GM23248 (cell line): ENCODE measurements at places on chromosomes 11 and 22. TPM values are rescaled to one million over a fixed set of nuclear protein-coding genes. Genes with fewer than 3 reads are reported as not detected.

OR52I1 gene
- not detected in 2 replicates for polyA plus RNA-seq

SLN gene
- polyA plus RNA-seq, result not detected in 2 replicates

PDE2A gene
- 0.29 and 1.0 TPM in 2 replicates for polyA plus RNA-seq

MED19 gene
- polyA plus RNA-seq, result 37.1 and 39.6 TPM in 2 replicates

C11orf97 gene
- polyA plus RNA-seq, result not detected in 2 replicates

CYP2D6 gene
- polyA plus RNA-seq, result 0.15 and 0.16 TPM in 2 replicates

ACCS gene
- 10.3 and 13.7 TPM in 2 replicates for polyA plus RNA-seq

GCAT gene
- 31.5 and 35.9 TPM in 2 replicates for polyA plus RNA-seq

DNA sequence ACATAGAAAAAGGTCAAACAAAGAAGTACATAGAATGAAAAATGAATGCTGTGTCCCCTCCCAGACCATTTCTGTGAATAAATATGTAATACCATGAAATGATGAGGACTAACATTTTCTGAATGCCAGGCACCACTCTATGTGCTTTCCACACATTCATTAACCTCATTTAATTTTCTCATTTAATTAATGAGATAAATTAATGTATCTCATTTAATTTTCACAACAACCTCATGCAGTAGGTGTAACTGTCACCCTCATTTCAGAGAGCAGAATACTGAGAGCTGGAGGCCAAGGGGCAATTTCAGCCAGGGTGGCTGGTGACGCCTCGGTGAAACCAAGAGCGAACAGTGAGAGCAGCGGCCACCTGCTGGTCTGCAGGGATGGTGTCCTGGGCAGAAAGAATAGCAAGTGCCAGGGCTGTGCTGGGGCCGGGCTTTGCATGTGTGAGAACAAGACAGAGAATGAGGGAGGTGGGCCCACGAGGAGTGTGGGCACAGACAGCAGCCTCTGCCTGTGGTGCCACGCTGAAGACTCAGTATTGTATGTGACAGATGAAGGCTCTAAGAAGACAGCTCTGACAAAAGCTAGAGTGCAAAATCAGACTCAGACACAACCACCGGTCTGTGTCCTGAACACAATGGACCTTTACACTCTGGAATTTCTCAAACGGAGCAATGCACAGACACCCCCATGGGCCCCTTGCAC lies 1.8 kb upstream of the SERPIND1 start:
- DNase-seq, result no peak

DNA sequence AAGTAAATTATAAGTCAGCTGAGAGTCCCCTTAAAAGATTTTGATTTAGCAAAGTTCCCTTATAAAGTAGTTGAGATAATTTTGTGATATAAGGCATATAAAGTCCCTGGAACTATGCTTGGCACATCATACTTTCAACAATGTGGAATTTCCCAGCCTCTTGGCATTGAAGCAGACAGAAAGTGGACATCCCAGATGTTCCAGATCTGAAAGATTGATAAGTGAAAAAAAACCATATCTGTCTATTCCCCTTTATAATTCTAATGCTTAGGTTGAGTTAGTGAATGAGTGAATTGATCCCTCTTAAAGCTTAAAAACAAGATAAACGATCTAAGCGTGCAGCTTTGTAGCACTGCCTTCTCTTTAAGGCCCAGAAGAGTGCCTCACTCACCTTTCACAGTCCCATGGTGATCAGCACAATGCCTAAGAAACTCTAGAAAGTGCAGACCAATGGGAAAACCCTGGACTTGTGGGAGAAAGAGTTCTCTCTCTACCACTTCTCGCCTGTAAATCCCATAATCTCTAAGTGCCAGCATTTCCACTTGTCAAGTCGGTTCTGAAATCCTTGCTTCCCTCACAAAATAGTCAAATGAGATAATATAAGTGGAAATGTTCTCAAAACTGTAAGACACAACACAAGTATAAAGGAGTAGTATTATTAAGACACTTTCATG lies 17.8 kb downstream of the FIBIN start:
- no peak for DNase-seq

DNA sequence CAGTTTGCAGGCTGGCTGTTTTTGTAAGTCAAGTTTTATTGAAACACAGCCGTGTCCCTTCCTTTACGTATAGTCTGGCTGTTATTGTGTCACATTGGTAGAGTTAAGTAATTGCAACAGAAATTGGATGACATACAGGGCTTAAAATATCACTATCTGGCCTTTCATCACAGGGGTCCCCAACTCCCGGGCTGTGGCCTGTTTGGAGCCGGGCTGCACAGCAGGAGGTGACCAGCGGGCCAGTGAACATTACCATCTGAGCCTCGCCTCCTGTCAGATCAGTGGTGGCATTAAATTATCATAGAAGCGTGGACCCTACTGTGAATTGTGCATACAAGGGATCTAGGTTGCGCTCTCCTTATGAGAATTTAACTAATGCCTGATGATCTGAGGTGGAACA lies 31.7 kb downstream of the EXT2 start:
- DNase-seq, result no peak

DNA sequence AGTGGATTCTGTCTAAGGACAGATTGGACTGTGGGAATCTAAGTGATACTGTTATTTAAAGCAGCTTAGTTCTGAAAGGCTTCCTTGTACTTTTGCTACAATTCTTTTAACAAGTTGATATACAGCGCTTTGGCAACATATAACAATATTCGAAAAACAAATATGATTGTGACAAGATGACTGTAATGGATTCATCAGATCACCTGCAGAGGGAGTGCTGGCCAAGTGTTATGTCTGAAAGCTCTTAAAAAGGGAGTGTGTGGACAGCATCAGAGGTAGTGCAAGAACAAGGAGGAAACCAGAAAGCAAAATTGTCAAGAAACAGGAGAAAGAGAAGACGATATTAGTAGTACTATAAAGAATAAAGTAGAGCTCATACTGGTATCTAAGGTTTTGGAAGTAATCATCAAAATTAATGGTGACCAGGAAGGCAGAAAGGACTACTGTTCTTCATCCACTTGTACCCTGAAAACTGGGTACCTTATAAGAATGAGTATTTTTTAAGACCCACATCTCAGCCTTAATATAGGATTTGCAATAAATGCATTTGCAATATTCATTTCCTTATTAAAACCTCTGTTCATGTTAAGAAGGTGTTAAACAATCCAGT lies 1112.0 kb upstream of the CCDC90B start:
- DNase-seq, result peak; percentile 58

- peak; percentile 5 for DNase-seq
Measured at GRCh38 chr22:36922105-36922608, 8.7 kb downstream of the CSF2RB start.

DNA sequence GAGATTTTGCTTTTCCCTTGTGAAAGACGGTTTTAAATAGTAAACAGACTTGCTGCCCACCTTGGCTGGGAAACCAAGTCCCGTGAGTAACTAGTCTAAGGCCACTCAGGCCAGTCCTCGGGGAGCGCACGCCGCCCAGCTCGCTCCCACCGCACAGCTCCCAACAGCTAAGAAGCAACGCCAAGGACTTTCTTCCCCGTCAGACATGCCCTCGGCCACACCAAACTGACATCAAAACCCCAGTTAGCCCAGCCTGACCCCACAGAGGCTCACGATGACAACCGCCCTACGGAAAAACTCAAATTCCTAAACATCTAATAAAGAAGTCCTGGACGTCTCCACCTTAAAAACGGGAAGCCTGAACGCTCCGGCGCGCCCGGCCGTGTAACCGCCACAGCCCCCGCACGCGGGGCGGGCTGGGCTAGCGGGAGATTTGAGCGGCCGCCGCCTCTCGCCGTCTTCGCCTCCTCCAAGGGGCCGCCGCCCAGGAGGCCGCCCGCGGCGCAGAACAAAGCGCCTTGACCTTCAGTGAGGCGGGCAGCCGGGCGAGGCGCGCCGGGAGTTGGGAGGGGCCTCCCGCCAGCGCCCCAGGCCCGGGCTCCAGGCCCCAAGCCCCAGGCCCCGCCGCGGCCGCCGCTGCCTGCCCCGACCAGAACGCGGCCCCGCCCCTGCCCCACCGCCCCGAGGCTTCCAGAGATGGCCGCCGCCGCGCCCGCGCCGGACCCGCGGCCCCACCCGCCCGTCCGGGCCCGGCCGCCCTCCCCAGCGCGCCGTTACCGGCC lies 486 bp downstream of the NAP1L4 start:
- DNase-seq, result peak; percentile 86

GRCh38 chr22:24563246-24563645 lies 7.4 kb downstream of the SNRPD3 start:
- DNase-seq, result no peak

DNA sequence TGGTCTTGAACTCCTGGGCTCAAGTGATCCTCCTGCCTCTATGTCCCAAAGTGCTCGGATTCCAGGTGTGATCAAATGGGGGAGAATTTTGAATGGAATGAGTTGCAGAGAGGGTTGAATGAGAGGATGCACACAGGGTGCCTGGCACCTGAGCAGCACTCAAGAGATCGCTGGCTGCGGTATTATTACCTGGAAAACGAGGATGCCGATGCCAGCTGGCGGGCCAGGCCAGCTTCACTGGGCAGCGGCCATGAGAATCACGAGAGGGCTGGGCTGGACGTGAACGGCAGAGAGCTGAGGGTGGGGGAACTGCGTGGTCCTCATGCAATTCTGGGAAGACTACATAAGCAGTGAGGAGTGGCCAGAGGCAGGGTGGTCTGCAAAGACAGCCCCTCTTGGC lies 2.9 kb downstream of the MGAT3 start:
- no peak for DNase-seq

DNA sequence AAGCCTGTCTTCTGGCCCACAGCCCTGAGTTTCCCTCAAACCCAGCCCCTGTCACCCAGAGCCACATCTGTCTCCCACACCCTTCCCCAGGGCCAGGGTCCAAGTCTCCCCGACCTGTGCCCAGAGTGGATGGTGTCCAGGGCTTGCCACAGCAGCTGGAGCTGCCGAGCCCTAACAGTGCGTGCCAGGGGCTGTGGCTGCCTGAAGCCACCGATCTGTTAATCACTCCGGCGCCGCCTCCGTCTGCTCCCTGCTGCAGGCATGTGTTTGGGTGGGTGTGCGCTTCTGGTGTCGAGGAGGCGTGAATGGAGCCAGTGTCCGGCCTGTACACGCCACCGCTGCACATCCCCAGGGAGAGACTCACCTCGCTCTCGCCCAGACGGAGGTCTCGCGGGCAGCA lies 26.1 kb downstream of the SHISAL1 start:
- DNase-seq, result peak; percentile 95

DNA sequence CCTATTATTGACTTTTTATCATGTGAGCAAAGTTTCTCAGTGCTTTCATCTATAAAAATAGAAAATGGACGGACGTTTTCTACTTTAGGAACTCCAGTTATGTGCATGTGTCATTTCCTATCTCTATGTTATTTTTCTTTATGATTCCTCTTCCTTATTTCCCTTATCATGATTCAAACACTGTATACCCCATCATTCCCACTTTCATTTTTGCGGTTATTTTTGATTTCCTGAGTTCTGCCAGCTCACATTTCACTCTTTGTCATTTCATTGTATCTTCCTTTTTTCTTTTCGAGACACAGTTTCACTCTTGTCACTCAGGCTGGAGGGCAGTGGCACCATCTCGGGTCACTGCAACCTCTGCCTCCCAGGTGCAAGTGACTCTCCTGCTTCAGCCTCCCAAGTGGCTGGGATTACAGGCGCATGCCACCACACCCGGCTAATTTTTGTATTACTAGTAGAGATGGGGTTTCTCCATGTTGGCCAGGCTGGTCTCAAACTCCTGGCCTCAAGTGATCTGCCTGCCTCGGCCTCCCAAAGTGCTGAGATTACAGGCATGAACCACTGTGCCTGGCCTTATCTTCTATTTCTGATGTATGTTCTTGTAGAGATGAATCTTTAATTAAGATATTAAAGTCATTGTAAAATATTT lies 21.5 kb downstream of the C11orf58 start:
- no peak for DNase-seq

- peak; percentile 69 for DNase-seq
Measured at GRCh38 chr22:43388420-43388851, 23.4 kb upstream of the MPPED1 start.

- peak; percentile 68 for DNase-seq
Measured at GRCh38 chr11:86101493-86101892, 32.6 kb upstream of the PICALM start.

DNA sequence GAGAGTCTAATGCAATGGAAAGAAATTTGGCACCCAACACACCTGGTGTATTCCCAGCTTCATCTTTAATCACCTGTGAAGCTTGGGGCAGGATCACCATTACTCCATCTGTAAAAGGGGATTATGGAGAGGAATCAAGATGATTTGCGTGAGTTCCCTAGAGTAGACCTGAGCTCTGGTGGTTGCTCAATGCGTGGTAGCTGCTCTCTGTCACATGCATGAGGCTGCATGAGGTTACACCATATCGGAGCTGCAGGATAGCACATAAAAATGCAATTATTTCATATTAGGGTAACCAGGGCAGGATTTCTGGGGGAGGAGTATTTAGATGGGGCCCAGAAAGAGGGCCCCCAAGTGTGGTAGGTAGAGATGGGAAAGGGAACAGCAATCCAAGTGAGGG lies 35.3 kb upstream of the CLMP start:
- no peak for DNase-seq

- DNase-seq, result no peak
Measured at GRCh38 chr11:42315846-42316245, 856.4 kb upstream of the LRRC4C start.

DNA sequence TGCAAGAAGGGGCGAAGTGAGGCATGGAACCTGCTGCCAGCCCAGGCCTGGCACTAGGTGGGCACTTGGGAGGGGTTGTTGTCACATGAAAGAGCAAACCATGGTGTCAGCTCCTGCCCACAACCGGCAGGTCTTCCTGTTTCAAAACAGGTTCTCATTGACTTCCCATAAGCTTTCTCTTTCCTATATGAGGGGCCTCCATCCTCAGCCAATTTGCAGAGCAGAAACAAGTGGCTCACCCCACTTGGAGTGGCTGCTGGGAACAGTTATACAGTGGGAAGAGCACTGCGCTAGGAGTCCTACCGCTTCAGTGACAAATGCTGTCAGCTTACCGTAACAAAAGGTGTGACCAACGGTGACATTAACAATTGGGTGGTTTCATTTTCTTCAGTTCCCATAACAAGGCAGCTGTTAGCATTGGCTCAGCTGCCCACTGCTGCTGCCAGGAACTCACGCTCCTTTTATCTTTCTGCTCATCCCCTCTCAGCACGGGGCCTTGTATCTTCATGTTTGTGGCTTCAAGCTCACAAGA lies 10.2 kb upstream of the SSTR3 start:
- no peak for DNase-seq

DNA sequence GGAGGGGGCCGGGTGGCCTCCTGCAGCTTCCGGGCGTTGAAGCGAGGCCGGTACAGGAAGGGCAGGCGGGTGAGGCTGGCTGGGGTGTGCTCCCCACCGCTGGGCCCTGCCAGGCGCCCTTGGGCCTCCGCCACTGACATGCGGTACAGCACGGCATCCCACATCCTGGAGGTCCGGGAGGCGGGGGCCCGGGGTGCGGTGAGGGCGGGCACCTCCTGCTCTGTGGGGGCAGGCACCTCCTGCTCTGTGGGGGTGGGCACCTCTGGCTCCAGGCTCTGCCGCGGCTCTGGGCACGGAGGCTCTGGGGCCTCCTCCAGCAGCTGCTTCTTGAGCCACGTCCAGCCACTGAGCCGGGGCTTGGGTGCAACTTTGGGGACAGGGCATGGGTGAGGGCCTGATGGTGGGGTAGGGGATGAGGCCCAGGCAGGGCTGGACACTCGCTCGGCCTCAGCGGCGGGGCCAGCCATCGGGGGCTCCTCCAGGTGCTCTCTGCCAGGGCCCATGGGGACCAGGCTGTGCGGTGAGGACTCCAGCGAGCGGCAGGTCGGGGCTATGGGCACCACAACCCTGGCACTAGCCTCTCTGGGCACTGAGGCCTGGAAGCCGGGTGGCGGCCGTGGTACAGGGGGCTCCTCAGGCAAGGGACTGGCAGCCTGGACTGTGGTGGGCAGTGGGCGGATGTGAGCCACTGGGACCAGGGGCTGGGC lies 2.3 kb downstream of the PRR33 start:
- no peak for DNase-seq

- DNase-seq, result no peak
Measured at GRCh38 chr11:2911785-2912391, 17.3 kb downstream of the PHLDA2 start.
